ENCODE measurements at places on chromosomes 7 and 10. TPM values are rescaled to one million over a fixed set of nuclear protein-coding genes. Genes with fewer than 3 reads are reported as not detected.
A peak's percentile ranks its signal among the peaks of the same experiment; 100 is the strongest.

Gene RAMP3
- polyA plus RNA-seq, result 9.5 TPM

Gene PKD2L1
- 0.10 TPM for polyA plus RNA-seq

Gene PTPRZ1
- polyA plus RNA-seq, result 2.7 TPM

Gene MRC1
- 10.3 TPM for polyA plus RNA-seq

Gene ASZ1
- not detected for polyA plus RNA-seq

Gene PLEKHS1
- 0.11 TPM for polyA plus RNA-seq

Gene OPALIN
- not detected for polyA plus RNA-seq

Gene PAPOLB
- 0.10 TPM for polyA plus RNA-seq

Gene ZNF800
- 23.1 TPM for polyA plus RNA-seq

Gene EFCAB10
- polyA plus RNA-seq, result 2.2 TPM

Gene CYP26C1
- polyA plus RNA-seq, result 0.16 TPM

Gene SLC26A3
- 0.39 TPM for polyA plus RNA-seq

DNA sequence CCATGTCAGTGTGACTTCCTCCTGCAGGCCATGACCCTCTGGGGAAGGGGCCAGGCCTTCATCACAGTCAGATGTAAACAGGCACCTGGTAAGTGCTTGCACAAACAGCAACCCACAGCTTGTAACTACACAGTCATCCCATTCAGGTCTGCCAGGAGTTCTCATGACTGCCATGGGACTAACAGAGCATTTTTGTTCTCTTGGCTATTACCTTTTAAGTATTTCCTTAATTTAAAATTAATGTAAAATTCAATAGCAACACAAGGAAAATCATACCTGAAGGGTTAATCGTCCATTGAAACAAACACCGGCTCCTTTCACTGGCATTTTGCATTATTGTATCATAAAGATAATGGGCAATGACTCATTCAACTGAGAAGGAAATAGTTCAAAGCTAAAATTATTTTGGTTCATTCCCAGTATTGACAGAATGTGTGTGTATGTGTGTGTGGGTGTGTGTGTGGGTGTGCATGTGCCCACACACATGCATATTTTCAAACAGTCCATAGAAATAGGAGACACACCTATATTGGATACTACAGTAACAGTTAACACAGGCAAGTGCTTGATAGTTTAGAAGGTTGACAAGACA is 307.9 kb downstream of the WDR11 start:
- peak; percentile 30 for DNase-seq

DNA sequence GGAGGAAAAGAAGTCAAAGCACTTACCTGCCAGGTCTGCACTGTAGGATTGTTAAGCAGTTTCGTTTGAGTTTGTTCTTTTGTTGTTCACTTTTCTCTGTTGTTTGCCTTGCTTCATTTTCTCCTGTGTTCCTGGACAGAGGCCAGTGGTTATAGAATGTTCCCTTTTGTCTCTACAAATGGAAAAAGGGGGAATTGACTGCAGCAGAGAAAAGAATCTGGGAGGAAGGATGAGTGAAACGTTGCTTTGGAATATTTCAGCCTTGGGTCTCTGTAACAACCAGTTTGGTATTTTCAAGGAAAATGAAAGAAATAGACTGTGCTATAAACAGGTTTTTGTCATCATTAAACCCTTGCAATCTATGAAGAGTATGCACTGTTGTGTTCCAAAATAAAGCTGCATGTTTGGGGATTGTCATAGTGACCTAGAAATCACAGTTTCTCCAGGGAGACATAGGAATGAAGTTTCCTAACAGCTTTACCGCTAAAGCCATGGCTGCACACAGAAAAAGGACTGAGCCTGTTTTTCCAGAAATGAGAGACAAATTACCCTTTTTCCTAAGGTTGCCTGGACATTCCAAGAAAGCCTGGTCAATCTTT is 60.8 kb upstream of the HABP2 start:
- no peak for DNase-seq

- no peak for DNase-seq
These were observed 598.8 kb downstream of the SUGCT start for GRCh38 chr7:40733578-40733977.

GRCh38 chr10:78539247-78539766 is 505.6 kb downstream of the RPS24 start:
- no peak for DNase-seq

- DNase-seq, result no peak
These were observed 14.1 kb upstream of the TAS2R41 start for GRCh38 chr7:143463556-143463955.

DNA sequence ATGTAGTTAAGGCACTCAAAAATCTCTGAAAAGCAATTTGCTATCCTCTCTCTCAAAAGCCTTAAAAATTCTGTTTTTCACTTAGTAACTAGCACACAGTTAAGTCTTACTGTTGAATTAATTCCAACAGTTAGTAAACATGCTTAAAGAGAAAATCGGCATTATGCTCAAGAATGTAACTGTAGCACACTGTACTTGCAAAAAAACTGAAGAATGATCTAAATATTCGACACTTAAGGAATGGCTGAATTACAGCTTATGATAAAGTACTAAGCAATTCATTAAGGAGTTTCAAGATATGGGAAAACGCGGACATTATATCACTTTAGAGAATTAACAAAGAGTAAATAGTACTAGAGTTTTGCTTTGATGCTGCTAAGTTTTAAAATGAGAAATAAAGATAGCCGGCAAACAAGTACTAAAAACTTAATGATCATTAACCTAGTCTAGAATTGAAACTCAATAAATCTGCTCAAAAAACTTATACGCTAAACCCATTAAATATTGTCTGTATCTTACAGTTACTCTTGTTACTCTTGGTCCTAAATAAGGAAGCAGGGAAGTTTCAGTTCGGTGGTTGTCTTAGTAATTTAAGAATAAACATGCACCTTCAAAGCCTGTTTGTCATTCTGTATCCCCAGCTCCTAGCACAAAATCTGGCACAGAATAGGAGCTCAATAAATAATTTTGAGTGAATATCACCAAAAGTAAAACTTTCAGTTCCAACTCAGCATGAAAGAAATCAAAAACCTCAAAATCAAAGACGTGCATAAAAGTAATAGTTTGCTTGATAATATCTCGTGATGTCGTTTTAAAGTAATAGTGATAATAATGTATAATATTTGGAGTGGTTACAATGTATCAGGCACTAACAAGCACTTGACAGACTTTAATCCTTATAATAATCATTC is 1.2 kb downstream of the TRDMT1 start:
- DNase-seq, result no peak

GRCh38 chr10:30832001-30832748 is 199.5 kb downstream of the ZNF438 start:
- no peak for DNase-seq

- DNase-seq, result no peak
These were observed 29.1 kb upstream of the LHFPL3 start for GRCh38 chr7:104299323-104299722.

DNA sequence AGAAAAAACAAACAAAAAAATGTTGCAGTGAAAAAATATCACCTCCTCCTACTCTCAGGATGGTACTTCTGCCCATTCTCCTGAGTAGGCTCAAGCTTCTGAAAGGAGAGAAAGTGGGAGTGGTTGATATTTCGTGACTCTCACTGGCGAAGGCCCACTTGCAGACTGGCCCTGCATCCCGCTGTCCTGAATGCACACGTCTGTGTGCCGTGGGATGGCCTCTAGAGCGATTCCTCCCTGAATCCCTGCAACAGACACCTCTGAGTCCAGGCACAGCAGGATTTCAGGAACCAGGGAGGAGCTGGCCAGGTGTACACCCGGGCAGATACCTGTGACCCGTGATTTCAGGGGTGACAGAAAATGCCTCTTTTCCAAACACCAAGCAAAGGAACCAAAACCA is 319.2 kb downstream of the DPP6 start:
- no peak for DNase-seq

DNA sequence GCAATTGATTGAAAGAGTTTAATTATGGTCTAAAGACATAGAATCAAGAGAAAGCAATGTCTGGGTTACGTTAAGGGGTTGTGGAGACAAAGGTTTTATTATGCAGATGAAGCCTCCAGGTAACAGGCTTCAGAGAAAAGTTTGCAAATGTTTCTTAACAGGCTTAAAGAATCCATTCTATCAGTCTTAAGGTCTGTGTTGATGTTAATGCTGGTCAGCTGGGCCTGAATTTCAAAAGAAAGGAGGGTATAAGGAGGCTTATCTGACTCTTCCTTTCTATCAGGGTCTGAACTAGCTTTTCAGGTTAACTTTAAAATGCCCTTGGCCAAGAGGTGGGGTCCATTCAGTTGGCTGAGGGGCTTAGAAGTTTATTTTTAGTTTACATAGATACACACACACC is 1004.5 kb upstream of the C7orf33 start:
- DNase-seq, result no peak

DNA sequence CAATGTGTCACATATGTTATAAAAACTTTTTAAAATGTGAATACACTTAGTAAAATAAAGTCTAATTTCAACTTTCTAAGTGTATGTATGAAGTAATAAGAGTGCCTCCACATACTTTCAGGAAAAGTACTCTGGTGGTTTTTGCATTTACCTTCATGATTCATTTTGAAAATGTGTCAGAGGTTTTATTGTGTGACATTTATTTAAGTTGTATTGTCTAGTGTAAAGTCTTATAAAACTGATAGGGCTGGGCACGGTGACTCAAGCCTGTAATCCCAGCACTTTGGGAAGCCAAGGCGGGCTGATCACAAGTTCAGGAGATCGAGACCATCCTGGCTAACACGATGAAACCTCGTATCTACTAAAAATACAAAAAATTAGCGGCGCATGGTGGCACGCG is 226.5 kb downstream of the ITGB1 start:
- no peak for DNase-seq

GRCh38 chr10:24465891-24466818 is 257.2 kb downstream of the KIAA1217 start:
- DNase-seq, result no peak

DNA sequence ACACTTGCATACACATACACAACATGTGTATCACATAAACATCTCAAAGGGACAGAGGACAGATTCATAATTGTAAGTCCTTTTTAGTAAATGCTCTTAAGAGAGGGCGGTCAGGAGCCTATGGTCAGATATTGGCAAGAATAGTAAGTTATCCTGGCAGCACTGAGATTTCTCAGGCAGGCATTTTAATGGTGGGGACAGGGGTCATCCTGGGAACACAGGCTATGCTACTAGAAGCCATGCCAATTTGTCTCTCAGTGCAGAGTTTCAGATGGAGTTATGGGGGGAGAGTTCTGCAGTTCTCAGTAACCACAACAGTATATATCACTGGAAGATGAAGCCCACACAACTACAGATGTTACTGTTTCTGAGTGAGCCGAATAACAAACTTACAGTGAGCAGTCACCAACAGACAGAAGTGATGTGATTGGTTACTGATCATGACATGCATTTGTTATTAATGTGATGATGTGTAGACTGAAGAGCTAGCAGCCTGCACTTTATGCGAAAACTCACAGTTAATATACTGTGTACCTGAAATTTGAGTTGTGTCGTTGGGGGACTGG is 16.4 kb downstream of the ZNF487 start:
- no peak for DNase-seq

DNA sequence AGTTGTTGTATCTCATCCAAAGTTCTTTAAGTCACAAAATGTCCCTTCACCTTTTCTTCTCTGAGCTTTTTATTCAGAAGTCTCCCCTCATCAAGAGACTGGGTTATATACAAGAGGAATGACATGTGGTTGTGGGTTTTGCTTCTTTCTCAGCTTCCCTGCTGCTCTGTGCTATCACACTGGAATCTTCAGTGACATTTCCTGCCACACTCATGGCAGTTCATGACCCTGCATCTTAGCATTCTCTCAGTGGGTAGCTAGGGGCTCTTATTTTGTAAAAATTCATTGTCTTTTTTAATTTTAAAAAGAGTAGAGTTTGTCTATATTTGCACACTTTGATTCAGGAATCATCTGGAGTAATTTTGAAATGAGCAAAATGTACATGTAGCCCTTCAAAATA is 236.9 kb upstream of the TMEM229A start:
- DNase-seq, result no peak

- DNase-seq, result no peak
These were observed 124.0 kb downstream of the HERPUD2 start for GRCh38 chr7:35570937-35571336.

Measured in renal cortex interstitium (tissue), 15 donors.